ENCODE measurements at places on chromosomes 11 and 22.

GRCh38 chr11:100752371-100753171 lies 65.5 kb downstream of the ARHGAP42 start:
- DNase-seq = no peak

DNA sequence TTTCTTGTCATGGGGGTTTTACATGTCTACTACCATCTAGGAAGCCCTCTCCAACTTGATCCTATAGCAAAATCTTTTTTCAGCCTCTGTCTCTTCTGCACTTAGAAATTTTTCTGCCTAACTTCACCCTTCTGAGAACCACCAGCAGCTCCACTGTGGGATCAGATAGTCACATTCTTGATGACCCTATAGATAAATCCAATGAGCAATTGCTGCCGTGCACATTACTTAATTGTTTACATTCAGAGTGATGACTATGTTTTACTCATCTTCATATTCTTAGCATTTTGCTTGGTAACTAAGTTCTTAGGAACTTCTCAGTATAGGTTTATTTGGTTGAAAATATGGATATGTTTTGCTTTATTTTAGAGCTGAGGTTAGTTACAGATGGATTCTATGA lies 12.4 kb upstream of the ETS1 start:
- no peak for DNase-seq

GRCh38 chr22:48695731-48696305 lies 1131.9 kb downstream of the BRD1 start:
- DNase-seq = no peak

DNA sequence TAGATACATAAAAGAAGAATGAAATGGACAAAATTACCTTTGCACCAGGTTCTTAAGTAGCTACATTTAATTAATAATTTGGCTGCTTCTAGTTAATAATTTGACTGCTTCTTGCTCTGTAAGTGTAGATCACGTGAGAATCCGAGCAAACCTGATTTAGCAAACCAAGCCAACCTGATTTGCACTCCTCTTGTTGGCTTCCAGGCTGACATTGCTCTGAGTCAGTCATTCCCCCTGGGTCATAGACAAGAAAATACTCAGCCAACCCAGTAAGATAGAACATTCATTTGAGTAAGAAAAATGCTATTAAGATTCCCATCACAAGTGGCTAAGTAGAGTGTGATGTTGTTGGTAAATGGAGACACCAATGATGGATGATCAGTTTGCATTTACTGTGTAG lies 304.1 kb downstream of the C11orf87 start:
- DNase-seq = no peak

Data from T1000 (cell line).